ENCODE measurements at places on chromosomes 12 and 14.
A peak's percentile ranks its signal among the peaks of the same experiment; 100 is the strongest.

DNA sequence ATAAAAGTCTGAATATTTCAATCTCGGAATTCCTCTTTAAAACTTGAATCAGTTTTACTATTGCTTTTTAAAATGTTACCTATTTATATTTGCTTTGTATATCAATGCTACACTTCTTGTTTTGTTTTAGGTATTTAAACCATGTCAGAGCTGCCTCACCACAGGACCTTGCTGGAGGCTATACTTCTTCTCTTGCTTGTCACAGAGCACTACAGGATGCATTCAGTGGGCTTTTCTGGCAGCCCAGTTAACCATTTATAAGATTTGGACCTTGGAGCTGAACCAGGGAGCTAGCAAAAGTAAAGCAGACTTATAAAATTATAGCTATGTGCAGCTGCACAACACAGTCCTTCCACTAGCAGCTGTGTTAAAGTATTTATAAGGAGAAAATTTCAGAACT lies 12.8 kb downstream of the TRMT5 start:
- DNase-seq = no peak

DNA sequence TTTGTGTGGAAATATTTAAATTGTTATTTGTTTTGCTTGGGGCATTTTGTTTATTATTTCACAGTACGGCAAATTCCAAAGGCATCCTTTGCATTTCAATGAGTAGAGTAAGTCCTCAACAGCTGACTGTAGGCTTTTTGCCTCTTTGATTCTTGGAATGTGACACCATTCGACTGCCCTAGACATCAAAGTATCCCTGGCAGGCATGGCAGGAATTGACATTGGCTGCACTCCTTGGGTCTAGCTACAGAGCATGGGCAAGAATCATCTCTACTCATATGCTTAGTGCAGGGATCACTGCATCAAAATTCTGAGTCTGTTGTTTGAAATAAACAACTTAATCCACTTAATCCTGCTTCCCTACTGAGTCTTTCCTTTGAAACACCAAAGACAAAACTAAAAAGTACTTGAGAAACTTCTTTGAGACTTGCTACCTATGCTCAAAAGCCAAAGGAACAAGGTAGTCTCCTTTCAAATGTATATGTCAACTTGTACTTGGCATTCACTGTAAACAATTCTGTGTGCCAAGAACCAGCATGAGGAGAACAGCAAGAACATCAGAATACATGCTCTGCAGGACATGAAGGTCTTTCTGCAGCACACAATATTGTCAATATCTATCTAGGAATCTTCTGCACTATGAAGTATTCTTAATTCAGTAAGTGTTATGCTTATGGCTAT lies 1569.0 kb upstream of the FLRT2 start:
- DNase-seq = no peak

DNA sequence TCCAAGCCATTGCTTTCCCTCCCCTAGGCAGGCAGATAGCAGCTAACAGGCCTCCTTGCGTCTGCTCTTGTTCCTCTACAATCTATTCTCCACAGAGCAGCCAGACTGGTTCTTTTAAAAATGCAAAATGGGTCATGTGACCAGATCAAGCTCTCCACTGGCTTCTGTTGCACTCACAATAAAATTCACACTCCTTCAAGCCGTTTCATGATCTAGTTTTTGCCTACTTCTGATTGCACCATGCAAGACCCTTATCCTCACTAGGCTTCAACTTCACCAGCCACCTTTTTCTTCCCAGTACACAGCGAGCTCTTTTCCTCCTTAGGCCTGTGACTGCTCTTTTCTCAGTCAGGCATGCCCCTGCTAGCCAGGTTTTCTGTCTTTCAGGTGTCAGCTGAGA lies 6.1 kb upstream of the KRAS start:
- DNase-seq = no peak

DNA sequence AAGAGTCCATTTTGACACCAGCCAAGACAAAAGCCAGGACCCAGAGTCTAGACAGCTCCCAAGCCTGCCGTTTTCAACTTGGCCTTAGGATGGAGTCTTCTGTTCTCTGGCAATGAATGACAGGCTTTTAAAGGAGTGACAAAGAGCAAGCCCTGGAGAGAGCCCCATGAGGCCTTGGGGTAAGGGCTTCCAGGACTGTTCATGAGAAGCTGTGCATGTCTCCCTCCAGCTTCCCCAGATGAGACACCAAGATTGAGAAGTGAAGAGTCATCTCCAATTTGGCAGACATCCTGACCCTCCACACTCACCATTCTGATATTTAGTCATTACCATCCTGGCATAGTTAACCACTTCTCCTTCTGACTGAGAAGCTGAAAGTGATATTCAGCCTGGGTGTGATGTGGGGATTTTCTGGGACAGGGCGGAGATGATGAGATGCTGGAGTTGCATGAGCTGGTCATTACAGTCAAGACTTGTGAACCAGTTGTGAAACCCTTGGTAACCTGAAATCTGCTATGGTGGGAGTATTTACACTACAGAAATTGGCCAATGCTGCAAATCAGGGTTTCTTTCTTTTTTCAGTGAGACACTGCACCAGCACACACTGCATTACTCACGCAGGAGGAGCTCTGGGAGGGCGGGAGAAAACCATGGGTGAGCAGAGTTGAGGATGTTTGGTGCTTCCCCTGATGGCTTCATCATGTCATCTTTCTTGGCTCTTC lies 77.8 kb downstream of the VCPKMT start:
- peak; percentile 85 for DNase-seq

GRCh38 chr12:89355243-89356068 lies 3.2 kb upstream of the DUSP6 start:
- no peak for DNase-seq

Measured in hepatic stellate cell (primary cell).